Glutamatergic neuron (in vitro differentiated cells): ENCODE measurements at places on chromosomes 3 and 15.

DNA sequence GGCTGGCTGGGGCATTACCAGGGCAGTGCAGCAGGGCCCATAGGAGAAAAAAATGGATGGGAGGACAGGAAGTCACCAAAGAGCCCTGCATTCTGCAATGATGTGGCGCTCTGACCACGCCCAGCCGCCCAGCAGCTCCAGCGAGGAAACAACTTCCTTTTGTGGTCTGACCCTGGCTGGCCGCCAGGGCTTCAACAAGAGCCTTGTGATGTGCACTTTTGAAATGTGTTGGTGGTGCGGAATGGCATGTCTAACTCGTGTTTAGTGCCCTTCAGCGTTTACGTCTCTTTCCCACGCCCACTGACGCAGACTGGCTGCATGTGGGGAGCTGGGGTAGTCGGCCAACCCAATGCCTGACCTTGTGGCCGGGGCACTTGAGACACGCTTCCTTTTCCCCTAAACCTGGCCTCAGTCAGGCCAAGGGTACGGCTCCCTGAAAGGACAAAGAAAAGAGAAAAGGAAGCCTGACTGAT, 81.9 kb upstream of the CTNNB1 start:
- DNase-seq = no peak

GRCh38 chr15:31102039-31102321, 455 bp upstream of the TRPM1 start:
- DNase-seq = no peak

- no peak for DNase-seq
Observed at GRCh38 chr3:195119461-195120266, 151.3 kb downstream of the XXYLT1 start.

- DNase-seq = no peak
Observed at GRCh38 chr15:91073077-91073476, 27.0 kb upstream of the SV2B start.

DNA sequence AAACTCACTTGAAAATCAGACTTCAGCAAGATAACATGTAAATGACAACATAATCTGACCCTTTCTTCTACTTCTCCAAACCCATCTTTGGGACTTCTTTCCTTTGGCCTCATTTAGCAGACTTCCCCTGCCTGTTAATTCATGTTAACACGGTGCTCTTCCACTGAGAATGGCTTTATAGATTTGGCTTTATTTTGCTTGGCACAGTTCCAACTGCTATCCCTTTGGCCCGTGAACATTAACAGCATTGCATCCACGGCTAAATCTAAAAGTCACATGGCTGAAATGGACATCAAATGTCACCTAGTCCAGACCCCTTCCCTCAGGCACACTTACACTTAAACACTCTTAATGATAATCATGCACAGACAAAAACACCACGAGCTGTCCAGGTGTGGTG, 3.8 kb downstream of the ZMAT3 start:
- DNase-seq = no peak

- no peak for DNase-seq
Observed at GRCh38 chr3:175404027-175404426, 544.9 kb downstream of the NAALADL2 start.

DNA sequence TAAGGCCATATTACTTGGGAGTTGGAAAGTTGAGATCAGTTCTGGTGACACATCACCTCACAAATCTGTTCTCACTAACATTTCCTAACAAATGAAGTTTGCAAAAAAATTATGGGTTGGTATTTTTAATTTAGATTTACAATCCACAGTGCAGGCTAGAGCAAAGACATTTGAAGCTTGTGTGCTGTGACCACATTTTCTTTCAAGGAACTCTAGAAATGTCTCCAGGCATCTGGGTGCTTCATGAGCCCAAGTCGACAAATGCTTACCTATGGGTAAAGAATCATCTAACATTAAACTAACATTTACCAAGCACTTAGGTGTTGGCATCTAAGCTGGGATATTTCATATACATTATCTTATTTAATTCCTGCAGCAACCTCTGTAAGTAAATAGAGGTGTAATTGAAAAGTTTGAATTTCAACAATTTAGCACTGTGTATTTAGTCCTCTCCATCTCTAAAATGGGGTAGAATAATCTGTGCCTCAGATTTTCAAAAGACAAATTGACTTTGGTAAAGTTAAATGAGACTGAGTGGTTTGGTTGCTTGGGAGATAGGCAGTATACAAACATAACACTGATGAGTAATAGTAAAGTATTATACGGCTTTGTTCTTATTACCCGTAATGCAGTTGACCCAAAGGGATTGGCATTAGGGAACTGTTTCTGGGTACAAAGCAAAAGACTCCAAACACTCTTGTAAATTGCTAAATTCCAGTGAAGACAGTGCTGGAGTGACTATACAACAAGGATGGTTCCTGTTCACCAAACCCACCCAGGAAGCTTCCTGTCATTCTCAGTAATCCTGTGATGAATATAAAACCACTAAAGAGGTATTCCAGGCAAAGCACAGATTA, 162.5 kb downstream of the TPRG1 start:
- no peak for DNase-seq

DNA sequence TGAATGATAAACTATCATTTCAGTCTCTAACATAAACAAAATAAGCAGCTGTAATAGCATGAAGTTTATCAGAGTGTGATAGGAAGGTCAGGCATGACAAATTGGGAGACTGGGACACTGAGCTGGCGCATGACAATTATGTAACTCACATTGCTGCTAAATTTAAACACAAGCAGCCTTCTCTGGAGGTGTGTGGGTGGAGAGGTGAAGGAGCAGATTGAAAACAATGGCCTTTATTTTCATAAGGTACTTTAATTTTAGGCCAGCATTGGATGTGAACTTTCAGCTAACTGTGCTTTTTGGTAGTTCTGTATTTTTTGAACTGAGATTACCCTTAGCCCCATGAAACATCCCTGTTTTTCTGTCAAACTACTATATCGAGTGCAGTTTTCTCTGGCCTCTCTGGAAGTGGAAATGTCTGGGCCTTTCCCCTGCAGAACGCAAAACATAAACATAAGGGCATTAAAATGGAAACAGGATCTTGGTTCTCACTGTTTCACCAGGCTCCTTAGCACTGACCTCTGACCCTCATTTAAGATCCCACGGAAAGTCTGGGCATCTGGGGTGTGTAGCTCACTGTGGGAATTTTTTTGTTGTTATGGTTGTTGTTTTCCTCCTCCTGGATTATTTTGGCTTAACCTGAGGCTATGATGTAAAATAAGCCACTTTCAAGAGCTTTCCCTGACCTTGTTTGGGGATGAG, 160.1 kb upstream of the DPH6 start:
- no peak for DNase-seq

DNA sequence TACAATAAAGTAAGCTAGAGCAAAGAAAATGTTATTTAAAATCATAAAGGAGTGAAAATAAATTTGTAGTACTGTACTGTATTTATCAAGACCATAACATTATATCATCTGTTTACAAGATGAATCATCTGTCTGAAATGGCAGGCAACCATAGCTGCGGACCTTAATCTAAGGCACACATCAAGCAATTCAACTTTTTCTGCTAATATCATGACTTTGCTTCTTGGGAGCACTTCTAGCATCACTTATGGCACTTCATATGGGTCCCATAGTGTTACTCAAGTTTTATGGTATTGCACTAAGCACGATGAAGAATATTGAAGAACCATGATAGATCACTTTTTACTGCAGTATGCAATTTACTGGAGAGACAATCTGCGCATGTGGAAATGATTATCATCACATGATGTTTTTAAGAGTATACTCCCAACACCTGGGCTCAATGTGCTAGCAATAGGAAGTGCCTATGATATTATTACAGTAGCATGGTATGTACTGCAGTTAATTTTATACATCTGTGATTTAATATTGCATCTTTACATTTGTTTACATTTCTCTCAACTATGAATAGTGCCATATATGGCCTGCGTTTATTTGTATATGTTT, 137.7 kb upstream of the NECTIN3 start:
- no peak for DNase-seq

GRCh38 chr3:67382536-67382935, 271.9 kb downstream of the SUCLG2 start:
- no peak for DNase-seq
